Right ventricle myocardium inferior (tissue), 1 donor: ENCODE measurements at places on chromosomes 12 and 14. TPM values are rescaled to one million over a fixed set of nuclear protein-coding genes. Genes with fewer than 3 reads are reported as not detected.

COX8C gene
- total RNA-seq: 0.51 TPM

DNA sequence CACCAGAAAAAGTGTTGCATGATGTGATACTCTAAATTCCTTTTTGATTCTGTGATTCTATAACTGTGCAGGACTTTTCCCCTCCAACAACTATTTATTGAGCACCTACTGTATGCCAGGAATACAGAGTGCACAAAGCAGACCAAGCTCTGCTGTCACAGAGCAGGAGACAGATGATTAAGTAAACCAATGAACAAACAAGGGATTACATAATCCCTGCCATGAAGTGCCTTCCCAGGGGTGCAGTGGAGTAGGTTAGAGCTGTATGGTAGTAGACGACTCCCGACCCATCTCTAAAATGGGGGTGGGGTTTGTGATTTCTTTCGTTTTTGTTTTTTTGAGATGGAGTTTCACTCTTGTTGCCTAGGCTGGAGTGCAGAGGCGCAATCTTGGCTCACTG, 213.9 kb downstream of the TBX5 start:
- no peak for DNase-seq

GRCh38 chr14:24273422-24273998, 2.1 kb upstream of the RABGGTA start:
- DNase-seq: no peak

DNA sequence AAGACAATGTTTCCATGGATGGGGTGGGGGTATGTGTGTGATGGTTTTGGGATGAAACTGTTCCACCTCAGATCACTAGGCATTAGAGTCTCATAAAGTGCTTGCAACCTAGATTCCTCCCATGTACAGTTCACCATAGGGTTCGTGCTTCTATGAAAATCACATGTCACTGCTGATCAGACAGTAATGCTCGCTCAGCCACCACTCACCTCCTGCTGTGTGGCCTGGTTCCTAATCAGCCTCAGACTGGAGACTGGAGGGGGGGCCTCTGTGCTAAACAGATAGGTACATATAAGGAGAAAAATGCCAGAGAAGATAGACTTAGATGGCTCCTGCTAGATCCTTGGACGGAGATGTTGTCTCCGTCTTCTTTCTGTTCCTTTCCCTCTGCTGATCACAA, 1296.9 kb upstream of the SEL1L start:
- DNase-seq: no peak

DNA sequence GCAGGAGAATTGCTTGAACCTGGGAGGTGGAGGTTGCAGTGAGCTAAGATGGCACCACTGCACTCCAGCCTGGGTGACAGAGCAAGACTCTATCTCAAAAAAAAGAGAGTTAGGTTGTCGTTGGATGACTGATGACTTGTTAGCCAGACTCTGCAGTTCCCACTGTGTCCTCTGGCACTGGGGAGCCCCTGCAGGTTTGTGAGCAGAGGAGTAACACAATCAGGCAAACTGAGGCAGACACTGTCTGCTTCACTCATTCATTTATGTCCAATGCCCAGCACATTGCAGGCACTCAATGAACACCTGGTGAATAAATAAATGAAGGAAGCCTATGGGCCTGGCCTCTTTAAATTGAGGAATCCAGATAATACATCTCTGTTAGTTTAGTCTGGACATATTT, 41.2 kb upstream of the BCL11B start:
- DNase-seq: no peak

DNA sequence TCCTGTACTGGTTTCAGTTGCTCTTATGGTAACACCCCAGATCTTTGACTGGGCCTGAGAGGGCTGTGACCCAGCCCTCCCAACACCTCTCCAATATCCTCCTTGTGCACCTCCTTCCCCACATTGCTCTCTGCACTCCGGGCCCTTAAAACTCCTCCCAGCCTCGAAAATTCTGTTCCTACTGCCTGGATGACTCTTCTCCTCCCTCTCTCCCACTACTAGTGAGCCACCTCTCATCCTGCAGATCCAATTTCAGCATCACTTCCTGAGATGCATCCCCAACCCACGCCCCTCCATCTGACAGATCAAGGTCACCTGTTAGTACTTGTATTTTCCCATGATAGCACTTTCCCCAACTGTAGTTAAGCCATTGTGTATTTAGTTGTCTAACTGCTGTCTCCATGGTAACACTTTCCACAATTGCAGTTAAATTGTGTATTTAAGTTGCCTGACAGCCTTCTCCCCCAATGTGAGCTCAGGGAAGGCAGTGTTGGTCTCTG, 11.5 kb upstream of the NT5DC3 start:
- DNase-seq: no peak

DNA sequence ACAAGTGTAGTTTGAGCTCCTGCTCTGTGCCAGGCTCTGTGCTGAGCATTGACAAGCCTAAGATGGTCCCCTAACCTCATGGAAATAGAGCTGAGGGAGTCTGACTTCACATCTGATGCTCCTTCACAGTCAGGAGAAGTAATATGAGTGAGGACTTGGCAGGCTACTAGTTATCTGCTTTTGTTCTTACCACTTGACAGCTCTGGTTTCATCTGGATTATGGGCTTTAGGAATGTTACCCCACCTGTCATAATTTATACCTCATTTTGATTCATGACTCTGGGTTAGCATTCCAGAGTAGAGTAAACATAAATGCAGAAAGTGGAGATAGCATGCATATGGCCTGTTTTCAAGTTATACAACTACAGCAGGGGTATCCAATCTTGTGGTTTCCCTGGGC, 40.5 kb downstream of the ATP6V1D start:
- no peak for DNase-seq

DNA sequence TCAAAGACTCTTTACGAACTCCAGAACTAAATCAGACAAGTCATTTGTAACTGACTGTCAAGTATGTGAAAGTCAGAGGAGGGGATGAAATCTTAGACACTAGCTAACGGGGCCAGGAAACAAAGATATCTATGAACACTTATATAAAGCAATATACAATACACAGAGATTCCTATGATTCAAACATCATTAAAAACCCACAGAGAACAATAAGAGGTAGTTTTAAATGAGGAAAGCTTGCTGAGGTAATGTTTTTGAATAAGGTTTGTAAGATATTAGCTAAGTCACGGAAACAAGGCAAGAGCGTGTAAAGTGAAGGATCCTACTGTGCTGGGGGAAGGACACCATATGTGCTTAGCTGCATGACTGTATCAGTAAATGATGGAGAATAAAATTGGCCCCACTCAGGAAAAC, 36.7 kb downstream of the SAV1 start:
- DNase-seq: no peak
